Fibroblast of skin of left biceps (primary cell): ENCODE measurements at places on chromosomes 5 and 9.

GRCh38 chr5:33867241-33867640 is 24.5 kb downstream of the ADAMTS12 start:
- peak; percentile 63 for DNase-seq

DNA sequence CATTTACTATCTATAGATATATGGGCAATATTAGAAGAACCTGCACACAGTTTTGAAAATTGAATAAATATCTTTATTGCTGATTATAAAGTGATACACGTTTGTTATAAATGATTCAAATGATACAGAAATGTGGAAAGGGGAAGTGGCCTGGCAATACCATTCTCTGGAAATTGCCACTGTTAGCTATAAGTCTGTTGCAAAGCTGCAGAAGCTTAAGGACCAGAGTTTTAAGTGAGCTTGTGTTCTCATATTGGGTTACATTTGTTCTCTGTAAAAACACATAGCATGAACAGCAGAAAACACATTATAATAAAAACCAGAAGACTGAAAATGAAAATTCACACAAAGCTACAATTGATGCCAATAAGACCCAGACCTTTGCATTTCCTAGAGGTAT is 59.6 kb downstream of the RASGRF2 start:
- no peak for DNase-seq

- DNase-seq = no peak
Measured at GRCh38 chr5:135027266-135027696, 6.7 kb downstream of the PITX1 start.

GRCh38 chr5:56264417-56265025 is 31.4 kb upstream of the ANKRD55 start:
- no peak for DNase-seq

DNA sequence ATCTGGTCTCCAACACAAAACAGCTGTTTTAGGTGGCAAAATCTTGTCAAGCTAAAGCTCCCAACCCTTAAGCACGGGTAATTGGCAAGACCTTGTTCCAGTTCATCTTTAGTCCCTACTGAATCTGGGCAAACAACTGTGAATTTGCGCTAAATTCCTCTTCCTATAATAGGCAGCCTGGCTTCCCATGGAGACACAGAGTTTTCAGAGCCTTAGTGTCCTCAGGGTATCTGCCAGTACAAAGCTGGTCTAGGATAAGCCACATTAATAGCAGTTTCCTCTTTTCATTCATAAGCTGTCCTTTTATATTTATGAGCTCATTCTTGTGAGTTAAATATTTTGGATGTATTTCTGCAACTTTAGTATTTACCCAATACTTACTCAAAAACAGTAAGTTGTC is 59.5 kb downstream of the FGF10 start:
- DNase-seq = no peak

- no peak for DNase-seq
Measured at GRCh38 chr5:175893466-175893865, 22.1 kb downstream of the CPLX2 start.

DNA sequence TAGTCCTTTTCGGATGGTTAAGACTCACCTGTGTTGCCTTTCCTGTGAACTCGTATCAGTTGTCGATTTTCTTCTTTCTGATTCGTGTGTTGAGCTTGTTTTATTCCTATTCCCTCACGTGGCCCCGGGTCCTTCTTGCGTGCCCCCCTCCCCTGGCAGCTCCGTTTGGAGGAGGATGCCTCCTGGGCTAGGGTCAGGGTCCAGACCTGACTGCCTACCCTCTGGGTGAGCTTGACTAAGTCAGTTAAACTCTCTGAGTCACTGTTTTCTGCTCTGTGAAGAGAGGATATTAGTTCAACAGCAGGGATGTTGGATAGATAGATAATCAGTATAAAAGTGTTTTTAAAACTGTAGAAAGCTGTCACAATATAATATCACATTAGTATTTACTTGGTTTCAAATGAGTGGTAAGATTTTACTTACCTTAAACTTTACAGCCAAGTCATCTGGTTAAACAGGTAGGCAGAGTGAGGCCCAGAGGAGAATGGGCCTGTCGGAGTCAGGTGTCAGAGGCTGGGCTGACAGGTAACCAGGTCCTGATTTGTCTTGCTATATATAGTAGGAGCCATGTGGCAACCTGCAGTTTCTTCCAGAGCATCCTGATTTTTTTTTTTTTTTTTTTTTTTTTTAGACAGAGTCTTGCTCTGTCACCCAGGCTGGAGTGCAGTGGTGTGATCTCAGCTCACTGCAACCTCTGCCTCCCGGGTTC is 24.2 kb downstream of the PPARGC1B start:
- no peak for DNase-seq

DNA sequence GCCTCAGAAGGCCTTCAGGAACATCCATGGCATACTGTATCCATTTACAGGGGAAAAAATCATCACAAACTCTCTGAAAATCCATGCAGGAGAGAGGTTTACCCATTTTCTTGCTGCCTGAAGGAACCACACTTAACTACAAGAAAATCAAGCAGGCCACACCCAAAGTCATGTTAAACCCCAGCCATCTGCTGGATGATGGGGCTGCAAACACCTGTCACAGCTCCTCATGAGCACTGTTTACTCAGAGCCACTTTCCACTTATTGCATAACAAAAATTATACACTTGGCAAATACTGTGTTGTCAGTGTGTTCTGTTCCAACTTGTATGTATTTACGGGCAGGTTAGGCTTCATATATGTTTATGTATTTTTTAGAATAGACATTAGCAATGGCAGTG is 35.8 kb downstream of the PPIC start:
- no peak for DNase-seq

- no peak for DNase-seq
Measured at GRCh38 chr5:107248066-107248695, 422.6 kb downstream of the EFNA5 start.

DNA sequence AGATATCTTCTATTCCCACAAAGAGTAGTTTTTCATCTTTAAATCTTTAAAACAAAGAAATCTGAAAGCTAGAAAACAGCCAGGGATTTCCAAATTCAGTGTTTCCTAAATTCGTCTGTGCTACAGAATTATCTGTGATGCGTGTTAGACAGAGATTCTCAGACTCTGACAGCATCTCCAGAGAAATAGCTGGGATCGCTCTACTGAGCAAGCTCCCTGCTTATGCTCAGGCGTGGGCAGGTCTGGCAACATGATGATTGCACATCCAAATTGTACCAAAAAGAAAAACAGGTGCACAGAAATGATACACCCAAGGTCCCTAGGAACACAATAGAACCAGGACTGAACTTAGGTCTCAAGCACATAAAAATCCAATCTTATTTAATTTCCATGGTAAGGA is 22.8 kb upstream of the CRHBP start:
- DNase-seq = no peak

- no peak for DNase-seq
Measured at GRCh38 chr9:109046346-109046745, 33.0 kb upstream of the CTNNAL1 start.

DNA sequence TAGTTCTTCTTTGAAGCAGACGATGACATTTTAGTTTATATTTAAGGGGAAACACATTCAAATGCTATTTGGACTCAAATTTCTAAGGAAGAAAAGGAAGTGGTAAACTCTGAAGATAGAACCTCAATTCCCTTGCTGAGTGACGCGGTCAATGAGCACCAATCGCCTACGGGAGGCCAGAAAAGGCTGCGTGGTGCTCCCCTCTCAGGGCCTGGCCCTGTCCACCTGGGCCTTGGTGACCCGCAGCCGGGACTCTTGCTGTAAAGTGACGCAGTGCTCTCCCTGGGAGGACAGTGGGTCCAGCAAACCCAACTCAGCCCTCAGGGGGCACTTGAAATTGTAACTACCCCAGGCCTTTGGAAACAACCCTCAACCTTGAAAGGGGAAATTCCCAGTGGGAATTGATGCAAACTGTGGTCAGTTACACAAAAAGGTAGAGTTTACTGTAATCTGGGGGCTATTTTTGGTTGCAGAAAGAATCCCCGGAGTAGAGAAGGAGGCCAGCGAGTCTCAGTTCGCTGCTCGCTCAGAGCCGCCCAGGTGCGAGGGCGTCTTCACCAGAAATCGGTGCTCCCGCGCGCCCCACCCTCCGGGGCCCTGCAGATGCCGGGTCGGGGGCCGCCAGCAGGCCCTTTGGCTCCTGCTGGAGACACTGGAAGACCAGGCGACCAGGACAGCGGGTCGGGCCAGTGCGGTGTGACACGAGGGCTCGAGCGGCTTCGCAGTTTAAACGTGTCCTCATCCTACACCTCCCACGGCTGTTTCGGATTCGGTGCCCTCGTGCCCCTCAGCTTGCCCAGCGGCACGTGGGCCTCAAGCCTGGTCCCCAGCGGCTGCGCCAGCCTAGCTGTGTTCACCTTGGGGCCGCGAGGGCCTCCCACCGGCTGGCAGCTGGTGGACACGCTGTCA is 1.4 kb upstream of the ANKRD33B start:
- no peak for DNase-seq

- no peak for DNase-seq
Measured at GRCh38 chr9:136532799-136533774, 12.8 kb downstream of the NOTCH1 start.

- DNase-seq = no peak
Measured at GRCh38 chr5:169964246-169964645, 16.0 kb downstream of the INSYN2B start.

- DNase-seq = no peak
Measured at GRCh38 chr9:38387751-38388150, 4.8 kb upstream of the ALDH1B1 start.

DNA sequence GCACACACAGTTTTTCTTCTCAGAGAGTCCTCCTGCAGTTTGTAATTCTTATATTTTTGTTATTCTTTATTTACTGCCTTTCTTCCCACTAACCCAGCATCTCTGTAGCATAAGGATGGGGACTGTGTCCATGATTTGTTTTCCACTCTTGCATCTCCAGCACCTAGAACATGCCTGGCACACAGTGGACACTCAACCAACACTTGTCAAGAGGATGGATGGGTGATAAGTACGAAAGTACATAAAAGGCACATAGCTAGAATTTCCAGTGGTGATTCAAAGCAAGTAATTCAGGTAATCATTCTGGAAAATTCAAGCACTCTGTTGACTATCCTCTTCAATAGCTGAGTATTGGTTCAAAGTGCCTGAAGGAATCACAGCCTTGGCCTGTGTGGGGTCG is 60.2 kb upstream of the TRIO start:
- no peak for DNase-seq

- DNase-seq = peak; percentile 23
Measured at GRCh38 chr5:41843456-41844370, 26.5 kb downstream of the OXCT1 start.

- no peak for DNase-seq
Measured at GRCh38 chr9:75500479-75500878, 390.0 kb upstream of the PCSK5 start.

DNA sequence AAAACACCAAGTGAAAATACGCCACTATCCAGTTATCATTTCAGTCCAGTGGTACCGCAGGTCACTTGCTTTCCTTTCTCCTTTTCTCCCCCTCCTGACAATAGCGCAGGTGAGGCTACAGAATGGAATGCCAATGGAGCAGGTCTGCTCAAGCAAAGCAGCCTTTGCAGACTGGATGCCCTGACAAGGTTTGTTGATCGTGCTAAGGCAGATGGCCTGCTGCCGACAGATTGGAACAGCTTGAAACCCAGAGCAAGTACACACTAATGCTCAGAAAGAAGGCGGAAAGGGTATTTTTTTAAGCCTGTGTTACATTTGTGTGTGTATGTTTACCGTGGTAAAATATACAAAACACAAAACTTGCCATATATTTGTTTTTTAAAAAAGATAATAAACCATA is 19.4 kb downstream of the SPACA9 start:
- DNase-seq = no peak

- no peak for DNase-seq
Measured at GRCh38 chr5:141771031-141771430, 89.0 kb upstream of the ARAP3 start.

- no peak for DNase-seq
Measured at GRCh38 chr5:38148021-38148625, 110.2 kb upstream of the EGFLAM start.

DNA sequence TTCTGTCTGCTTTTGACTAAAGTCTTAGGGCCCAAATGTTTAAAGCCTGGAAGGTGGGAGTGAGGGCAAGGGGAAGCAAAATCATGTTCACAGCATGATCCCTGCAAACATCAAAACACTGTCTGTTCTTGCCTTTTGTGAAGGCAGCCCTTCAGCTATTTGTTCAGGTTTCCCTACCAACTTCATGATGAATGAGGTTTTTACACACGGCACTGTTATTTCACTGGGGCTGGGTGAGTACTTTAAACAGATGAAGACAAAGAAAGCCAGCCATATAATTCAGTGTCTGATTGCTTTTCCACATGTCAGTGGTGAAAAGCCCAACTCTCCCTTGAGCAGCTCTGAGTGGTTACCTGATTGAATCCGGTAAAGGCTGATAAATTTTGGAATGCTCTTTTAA is 224.7 kb upstream of the GRAMD2B start:
- DNase-seq = no peak

DNA sequence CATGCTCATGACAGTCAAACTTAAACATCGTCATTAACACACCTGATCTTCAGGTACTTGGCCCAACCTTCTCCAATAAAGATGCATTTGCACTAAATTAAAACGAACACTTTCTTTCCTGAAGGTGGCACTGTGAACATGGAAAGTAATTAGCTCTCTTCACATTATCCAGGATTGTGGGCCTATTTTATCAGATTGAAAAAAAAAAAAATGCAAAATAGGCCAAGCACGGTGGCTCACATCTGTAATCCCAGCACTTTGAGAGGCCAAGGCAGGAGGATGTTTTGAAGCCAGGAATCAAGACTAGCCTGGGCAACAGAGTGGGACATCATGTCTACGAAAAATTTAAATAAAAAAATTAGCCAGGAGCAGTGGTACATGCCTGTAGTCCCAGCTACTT is 14.4 kb upstream of the CDC20B start:
- DNase-seq = no peak

DNA sequence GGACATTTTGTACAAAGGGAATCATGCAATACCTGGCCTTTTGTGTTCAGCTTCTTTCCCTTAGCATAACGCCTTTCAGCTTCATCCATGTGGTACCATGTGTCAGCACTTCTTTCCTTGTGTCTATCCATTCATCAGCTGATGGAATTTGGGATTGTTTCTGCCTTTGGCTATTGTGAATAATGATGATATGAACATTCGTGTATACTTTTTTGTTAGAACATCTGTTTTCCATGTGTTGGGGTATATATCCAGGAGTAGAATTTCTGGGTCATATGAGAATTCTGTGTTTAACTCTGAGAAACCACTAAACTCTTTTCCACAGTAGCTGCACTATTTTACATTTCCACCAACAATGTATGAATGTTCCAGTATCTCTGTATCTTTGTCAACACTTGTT is 14.8 kb upstream of the PRRC2B start:
- no peak for DNase-seq
